NCI-H187 (cell line): ENCODE measurements at places on chromosomes 13 and 19.

DNA sequence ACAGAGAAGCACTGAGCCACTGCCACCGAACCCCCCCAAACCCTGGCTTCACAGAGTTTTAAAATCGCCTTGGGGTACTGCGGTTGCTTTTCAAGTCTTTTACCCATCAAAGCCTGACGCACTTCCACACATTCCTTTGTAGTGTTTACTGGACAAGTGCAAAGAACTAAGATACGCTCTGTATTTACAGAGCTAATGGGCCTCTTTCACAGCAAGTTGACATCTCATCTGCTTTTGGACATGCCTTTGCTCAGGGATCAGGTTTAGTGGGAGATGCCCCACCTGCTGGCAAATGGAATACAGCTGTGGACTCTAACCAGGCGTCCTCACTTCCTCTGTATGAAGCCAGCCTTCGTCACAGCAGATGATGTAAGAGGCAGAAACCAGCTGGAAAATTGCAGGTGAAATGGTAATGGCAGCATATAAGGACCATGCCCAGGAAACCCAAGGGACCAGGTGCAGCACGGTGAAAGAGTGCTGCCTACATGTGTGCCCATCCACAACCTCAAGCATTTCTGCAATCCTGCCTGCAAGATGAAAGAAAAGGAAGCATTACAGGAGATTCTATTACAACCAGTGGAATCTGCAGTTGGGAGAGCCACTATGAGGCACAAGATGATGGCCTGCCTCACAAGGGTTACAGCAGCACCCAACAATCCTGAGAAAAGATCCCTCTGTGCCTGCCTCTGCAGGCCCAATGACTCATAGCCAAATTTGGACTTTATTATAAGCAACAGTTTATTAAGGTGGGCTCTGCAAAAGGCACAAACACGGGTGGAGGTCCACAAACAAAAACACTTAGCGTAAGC lies 34.7 kb downstream of the BRD4 start:
- no peak for DNase-seq

GRCh38 chr13:59413126-59413525 lies 750.6 kb downstream of the DIAPH3 start:
- DNase-seq, result no peak

- DNase-seq, result no peak
Observed at GRCh38 chr13:82749551-82749950, 1132.7 kb downstream of the SLITRK1 start.

DNA sequence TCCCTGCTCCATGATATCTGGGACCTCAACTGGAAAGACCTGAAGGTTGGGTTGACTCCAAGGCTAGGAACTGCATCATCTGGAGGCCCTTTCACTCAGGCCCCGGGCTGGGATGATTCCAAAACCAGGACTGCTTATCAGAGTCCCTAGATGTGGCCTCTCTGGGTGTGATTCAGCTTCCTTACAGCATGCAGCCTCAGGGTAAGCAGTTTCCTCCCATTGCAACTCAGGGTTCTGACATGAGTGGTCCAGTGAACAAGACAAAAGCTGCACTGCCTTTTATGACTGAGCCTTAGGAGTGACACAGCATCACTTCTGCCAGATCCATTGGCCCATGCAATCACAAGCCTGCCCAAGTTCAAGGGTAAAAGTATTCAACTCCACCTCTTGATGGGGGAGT lies 502.8 kb downstream of the COG6 start:
- no peak for DNase-seq

DNA sequence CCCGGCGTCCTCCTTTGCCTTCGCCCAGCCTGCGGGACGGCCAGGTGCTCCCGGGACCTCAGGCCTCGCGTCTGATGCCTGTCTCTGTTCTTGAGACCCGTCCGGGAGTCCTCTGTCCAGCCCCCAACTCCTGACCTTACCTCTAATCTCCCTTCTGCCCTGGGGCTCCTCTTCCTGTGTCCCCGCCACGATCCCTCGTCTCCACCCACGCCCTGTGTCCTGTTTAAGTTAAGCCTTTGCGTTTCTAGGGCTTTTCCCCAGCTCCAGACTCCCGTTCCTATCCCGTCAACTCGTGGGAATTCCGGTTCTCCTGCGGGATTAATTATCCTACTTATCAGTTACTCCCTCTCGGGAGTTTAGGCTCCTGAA lies 686 bp downstream of the LENG8 start:
- DNase-seq, result no peak

- no peak for DNase-seq
Observed at GRCh38 chr13:79445968-79446645, 34.8 kb upstream of the NDFIP2 start.

DNA sequence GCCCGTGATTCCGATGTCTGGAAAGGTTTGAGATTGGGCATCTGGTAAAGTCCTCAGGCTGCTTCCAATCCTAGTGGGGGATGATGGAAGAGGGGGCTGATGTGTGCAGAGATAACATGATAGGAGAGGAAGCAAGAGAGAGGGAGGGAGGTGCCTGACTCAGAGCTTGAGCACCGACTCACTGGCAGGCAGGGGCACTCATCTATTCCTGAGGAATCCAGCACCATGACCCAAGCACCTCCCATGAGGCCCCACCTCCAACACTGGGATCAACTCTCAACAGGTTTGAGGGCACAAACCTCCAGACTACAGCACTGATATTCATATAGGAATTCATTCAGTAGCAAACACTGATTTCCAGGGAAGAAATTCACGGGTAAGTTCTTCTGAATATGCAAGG lies 5.6 kb upstream of the SIGLEC9 start:
- no peak for DNase-seq

- no peak for DNase-seq
Observed at GRCh38 chr13:66462187-66462586, 767.9 kb downstream of the PCDH9 start.

- no peak for DNase-seq
Observed at GRCh38 chr19:53892981-53893325, 11.0 kb downstream of the PRKCG start.

- DNase-seq, result peak; percentile 22
Observed at GRCh38 chr19:48511800-48512503, at the start of gene LMTK3. LMTK3 (minus strand) TSS chr19:48511835; CDS start chr19:48511576, 259 bp downstream.

DNA sequence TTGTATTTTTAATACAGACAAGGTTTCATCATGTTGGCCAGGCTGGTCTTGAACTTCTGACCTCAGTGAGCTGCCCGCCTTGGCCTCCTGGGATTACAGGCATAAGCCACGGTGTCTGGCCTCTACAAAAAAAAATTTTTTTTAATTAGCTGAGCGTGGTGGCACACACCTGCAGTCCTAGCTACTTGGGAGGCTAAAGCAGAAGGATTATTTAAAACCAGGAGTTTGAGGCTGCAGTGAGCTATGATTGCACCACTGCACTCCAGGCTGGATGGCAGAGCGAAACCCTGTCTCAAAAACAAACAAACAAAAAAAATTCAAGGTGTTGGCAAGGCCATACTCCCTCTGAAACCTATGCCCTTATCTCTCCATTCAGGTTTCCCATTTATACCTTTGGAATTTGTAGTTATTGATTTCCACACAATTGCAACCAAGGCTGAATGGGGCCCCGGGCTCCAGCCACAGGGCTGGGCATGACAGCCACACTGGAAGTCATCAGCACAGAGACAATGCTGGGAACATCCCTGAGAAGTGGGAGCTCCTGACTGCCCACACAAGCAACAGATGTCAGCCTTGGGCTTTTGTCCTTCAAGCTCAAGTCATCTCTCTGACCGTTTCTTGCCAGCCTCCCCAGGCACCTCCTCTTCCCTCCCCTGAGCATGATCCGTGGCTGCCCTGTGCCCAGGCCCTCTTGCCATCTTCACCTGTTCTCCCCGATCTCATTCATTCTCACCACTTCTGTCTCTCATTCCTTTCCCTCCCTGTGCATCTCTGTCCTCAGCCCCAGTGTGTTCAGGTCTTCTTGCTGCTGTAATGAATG lies 27.2 kb upstream of the CALM3 start:
- DNase-seq, result no peak

- no peak for DNase-seq
Observed at GRCh38 chr13:31286930-31287329, 87.2 kb downstream of the B3GLCT start.

DNA sequence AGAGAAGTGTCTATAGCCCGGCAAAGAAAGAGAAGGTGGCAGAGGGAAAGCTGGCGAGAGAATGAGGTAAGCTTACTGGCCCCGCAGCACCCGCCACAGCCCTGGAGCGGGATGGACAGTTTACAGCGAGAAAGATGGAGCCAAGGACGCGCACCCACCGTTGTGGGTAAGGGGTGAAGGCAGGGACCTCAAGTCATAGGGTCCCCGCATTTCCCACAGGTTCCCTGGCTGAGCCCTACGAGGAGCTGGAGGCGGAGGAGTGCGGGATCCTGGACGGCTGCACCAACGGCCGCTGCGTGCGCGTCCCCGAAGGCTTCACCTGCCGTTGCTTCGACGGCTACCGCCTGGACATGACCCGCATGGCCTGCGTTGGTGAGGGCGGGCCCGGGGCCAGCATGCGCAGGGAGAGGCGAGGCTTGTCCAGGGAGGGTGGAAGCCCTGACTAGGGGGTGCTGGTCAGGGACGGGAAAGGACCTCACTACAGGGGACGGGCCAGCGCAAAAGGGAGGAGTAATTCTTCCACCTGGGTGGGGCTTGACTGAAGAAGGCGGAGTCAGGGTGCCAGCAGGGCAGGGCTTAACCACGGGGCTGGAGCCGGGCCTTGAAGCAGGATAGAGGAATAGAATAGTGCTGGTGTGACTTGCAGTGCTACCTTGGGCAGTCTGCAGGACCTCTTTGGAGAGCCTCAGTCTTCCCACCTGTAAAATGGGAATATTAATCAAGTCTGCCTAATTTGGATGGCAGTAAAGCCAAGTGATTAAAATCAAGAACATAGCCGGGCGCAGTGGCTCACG lies 26.5 kb downstream of the LTBP4 start:
- DNase-seq, result no peak

GRCh38 chr19:15249972-15250639 lies 17.9 kb upstream of the EPHX3 start:
- no peak for DNase-seq

- DNase-seq, result no peak
Observed at GRCh38 chr13:110119935-110120905, 186.7 kb downstream of the COL4A1 start.

- DNase-seq, result no peak
Observed at GRCh38 chr13:36788276-36788675, 30.7 kb upstream of the RFXAP start.

DNA sequence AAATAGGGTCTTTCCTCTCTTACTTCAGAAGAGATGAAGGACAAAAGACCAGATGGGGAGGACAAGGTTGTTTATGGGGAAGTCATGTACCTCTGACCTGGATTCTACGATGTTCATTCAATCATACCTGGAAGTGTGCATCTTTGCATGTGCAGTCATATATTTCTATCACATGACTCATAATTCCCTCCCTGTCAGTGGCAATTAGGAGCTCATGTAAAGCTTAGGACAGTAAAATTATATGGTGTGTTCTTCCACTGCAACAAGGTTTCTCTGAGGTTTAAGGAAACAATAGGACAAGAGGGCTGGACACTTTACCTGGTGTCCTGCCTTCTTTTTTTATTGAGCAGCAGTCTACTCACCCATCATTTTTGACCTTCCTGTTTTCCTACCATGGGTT lies 19.8 kb downstream of the CEACAM7 start:
- DNase-seq, result no peak

DNA sequence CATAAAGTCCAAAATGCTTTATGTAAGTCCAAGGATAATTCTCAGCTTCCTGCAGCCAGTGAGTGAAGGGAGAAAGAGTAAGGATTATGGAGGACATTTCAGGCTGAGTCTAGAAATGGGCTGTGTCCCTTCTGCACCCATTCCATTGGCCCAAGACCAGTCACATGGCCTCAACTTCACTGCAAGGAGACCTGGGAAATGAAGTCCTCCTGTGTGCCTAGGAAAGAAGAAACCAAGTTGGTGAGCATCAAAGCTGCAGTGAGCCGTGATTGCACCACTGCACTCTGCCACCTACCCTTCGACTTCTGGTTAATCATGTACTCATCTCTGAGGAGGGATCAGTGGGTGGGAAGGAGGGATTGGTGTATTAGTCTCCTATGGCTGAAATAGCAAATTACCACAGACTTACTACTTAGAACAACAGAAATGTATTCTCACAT lies 3.6 kb upstream of the CD37 start:
- no peak for DNase-seq

DNA sequence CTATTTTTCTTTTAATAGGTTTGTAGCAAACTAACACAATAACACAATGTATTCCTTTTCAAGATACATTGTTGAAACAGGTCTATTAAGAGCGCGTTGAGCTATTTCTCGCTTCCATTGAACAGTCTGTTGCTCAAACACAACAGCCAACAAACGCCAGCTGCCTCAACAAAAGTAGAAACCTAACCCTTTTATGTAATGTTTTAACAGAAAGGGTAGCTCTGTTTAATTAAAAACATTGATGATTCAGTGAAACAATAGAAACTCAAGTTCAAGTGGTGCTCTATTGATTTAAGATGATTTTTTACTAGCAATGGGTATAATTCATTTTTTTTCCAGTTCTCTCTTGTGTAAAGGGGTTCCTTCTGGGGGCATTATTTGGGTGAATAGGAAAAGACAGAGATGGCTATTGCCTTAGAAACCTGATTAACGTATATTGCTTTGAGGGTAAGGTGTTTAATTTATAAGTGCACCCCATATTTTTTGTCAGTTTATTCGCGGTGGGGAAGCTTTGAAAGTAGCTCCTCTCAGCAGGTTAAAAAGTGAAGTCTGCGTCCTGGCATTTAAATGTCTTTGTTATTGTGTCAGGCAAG lies 14.9 kb downstream of the ZIC2 start:
- no peak for DNase-seq

DNA sequence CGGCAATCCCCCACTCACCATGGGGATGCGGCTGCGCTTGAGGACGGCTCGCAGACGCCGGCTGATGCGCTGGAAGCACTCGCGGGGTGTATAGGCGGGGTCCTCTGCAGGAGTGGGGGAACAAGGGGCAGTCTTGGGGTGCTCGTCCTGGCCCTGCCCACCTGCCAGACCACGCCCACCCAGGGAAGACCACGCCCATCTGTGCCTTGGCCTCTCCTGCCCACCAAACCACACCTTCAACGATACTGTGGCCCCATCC lies 6.7 kb downstream of the RNU6-9 start:
- DNase-seq, result no peak

DNA sequence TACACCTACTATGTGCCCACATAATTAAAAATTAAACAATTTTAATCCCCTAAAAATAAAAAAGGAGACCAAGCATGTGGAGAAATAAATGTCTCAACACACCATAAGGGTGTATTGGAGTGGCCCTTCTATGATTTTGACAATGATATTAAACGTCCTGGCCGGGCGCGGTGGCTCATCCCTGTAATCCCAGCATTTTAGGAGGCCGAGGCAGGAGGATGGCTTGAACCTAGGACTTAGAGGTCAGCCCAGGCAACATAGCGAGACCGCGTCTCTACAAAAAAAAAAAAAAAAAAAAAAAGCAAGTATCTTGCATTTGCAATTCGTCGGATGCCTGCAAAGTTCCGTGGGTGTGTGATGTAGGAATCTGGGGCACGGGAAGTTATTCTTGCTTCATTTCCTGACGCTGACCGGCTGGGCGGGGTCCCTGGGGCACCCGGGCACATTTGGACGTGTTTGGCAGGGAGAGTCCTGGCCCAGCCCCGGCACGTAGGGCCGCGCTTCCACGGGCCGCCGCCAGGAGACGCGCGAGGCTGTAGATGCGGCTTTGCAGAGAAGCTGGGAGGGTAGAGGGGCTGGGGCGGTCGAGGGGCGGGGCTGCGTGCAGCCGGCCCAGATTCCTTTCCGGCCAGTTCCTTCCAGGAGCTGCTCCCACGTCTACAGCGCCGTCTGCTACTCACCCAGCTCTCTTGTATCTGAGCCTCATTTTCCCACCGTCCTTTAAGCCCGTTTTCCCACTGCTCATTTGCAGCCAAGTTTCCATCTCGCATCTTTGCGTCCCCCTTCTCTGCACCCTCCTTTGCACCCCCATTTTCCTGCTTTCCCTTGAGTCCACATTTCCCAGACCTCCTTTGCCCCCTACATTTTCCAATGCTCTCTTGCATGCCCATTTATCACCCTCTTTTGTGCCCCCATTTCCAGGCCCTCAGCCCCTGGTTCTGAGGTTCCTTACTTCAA lies 2.2 kb upstream of the TSPAN16 start:
- peak; percentile 45 for DNase-seq
